ENCODE measurements at places on chromosomes 3 and 15. TPM values are rescaled to one million over a fixed set of nuclear protein-coding genes. Genes with fewer than 3 reads are reported as not detected.
A peak's percentile ranks its signal among the peaks of the same experiment; 100 is the strongest.

ALDH1L1 gene
- total RNA-seq: not detected

DNA sequence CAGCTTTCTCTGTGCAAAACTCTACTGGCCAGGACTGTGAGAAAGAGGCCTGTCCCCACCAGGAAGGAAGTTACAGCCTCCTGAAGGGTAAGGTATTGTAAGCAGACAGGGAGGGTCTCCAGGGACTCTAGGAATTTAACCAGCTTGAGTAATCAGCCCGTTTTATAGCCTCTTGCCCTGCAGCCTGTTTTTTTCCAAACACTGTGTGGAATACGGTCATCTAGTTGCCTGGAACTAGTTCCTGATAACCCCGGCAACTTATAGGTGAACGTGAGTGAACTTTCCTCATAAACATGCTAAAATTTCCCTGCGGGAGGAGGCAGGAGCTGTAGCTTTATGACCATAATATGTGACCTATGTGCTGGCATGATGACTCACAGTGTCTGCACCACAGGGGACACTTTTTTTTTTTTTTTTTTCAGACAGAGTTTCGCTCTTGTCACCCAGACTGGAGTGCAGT lies 60.1 kb upstream of the DAZL start:
- H3K36me3 ChIP-seq: no peaks in the 10 kb centered on the region
- H3K27me3 ChIP-seq: no peaks in the 10 kb centered on the region
- H3K4me1 ChIP-seq: peaks cover 5% of the 10 kb centered on the region
- H3K27ac ChIP-seq: no peak overlapping the region
- H3K4me3 ChIP-seq: no peak overlapping the region

AGBL1 gene
- total RNA-seq: not detected

DNA sequence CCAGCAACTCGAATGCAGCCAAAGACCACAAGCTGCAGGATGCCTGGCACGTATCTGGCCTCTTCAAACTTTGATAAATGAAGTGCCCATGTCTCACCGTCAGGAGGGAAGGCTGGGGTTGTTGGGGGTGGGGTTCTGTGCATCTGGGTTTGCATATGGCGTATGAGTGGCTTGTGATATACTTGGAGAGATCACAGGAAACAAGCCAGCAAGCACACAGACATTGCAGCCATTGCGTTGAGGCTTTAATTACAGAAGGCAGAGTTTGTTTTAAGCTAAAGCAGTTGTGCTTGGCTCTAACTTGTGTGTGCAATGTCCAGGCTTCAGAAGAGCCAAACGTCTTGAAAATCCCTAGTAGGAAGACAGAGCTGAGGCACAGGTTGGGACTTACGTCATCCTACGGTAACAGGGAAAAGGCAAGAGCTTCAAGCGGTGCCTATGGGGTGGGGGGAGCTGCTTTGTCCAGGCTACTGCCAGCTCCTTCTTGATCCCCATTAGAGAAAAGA lies 109.2 kb downstream of the ASB7 start:
- peaks cover 19% of the 10 kb centered on the region for H3K4me1 ChIP-seq
- no peak overlapping the region for H3K27ac ChIP-seq
- no peaks in the 10 kb centered on the region for H3K36me3 ChIP-seq
- no peak for DNase-seq
- no peaks in the 10 kb centered on the region for H3K27me3 ChIP-seq

NME9 gene
- not detected for total RNA-seq

DNA sequence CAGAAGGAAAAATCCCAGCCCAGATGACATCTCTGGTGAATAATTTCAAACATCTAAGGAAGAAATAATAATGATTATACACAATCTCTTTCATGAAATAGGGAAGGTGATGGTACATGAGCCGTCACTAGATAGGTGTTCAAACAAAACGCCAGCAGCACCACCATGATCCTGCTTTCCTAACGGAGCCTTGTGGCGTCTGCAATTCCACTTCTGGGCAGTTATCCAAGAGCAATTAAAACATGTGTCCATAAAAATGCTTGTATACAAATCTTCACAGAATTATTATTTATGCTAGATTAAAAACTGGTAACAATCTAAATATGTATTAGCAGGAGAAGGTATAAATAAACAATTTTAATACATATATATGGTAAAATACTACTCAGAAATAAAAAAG lies 33.7 kb downstream of the RTP4 start:
- no peak overlapping the region for H3K27ac ChIP-seq
- DNase-seq: no peak
- H3K4me1 ChIP-seq: peaks cover 11% of the 10 kb centered on the region
- no peak overlapping the region for H3K4me3 ChIP-seq
- no peaks in the 10 kb centered on the region for H3K36me3 ChIP-seq

DISP2 gene
- total RNA-seq: 0.13 TPM

GRCh38 chr3:108067768-108068167 lies 23.1 kb downstream of the CD47 start:
- no peaks in the 10 kb centered on the region for H3K27me3 ChIP-seq
- DNase-seq: no peak
- H3K4me1 ChIP-seq: no peaks in the 10 kb centered on the region
- no peak overlapping the region for H3K27ac ChIP-seq
- H3K4me3 ChIP-seq: no peak overlapping the region

DNA sequence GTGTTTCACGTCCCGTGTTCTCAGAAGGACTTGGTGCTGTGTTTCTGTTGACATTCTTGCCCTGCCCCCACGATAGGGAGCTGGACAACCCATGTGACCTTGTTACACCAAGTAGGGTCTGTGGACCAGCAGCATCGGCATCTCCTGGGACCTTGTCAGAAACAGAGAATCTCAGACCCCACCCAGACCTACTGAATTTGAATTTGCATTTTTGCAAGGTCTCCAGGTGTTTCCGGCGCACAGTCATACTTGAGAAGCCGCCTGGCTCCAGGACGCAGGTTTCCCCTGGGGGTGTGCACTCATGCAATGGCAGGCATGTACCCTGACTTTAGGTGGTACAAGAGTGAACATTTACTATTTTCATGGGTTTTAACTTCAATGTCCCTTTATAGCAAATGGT lies 117.9 kb downstream of the TLE3 start:
- H3K27ac ChIP-seq: no peak overlapping the region
- no peak for DNase-seq
- H3K4me3 ChIP-seq: no peak overlapping the region
- no peaks in the 10 kb centered on the region for H3K36me3 ChIP-seq

- no peaks in the 10 kb centered on the region for H3K27me3 ChIP-seq
- no peaks in the 10 kb centered on the region for H3K4me1 ChIP-seq
- H3K36me3 ChIP-seq: no peaks in the 10 kb centered on the region
- DNase-seq: no peak
- H3K27ac ChIP-seq: no peak overlapping the region
Measured at GRCh38 chr3:59680919-59681318, 631.1 kb upstream of the CFAP20DC start.

DNA sequence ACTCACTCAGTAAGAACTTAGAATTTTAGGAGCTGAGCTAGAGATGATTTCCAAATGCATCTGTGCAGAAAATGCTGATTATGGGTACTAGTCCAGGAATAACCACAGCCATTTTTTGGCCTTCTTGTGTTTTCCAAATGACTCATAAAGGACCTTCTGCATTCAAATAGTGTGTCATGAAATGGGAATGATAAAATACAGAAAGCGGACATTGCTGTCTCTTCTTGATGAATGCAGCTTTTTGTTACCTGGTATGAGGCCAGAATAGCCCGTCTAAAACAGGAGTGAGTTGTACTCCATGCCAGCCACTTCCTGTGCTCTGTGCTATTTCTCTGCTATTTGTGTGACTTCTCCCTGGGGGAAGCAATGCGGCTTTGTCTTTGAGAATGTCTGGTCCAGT lies 20.5 kb upstream of the FRMD5 start:
- H3K4me1 ChIP-seq: peaks cover 9% of the 10 kb centered on the region
- H3K4me3 ChIP-seq: no peak overlapping the region
- DNase-seq: peak; percentile 96
- peak overlapping the region; percentile 29 for H3K27ac ChIP-seq
- H3K36me3 ChIP-seq: no peaks in the 10 kb centered on the region

CCDC66 gene
- 8.2 TPM for total RNA-seq

DNA sequence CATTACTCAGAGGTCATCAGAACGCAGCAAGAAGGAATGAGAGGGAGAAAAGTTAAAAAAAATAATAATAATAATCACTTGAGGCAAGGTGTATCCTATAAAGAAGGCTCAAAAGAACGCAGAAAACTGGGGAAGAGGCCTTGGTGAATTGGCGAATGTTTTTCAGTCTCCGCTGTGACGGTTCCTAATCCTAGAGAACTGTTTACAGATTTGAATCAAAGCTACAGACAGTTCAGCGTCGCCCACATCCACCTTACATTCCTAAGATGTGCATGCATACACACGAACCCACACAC lies 634 bp downstream of the ZMAT3 start:
- H3K27me3 ChIP-seq: no peaks in the 10 kb centered on the region
- no peak for DNase-seq
- peak overlapping the region; percentile 84 for H3K27ac ChIP-seq
- H3K4me3 ChIP-seq: peak overlapping the region; percentile 85

LMOD3 gene
- not detected for total RNA-seq

AHSG gene
- total RNA-seq: not detected

DNA sequence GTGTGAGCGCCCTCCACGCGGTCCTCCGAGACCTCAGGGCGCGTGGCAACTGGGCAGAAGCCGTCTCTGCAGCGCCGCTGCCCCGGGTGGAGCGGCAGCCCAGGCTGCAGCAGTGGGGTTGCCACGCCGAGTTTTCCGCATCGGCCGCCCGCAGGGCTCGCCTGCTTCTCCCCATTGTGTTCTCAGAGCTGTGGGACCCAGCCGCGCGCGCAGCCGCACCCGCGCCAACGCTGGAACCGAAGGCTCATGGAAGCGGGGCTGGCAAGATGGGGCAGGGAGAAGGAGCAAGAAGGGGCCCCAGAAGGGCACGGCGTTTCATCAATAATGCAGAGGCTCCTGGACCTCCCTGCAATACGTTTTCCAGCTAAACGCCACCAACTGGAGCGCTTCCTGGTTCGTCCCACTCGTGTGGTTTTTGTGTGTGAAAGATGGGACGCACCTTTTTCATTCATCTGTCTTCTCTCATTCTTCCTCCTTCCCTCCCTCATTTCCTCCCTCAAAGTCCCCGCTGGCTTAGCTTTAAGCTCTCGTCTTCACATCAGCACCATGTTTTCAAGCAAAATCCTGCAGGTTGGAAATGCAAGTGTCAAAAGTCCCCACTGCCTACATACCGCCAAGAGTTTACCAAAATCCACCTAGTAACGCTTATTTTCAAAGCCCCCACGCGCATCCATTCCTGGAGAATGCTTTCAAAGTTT lies 1.2 kb downstream of the ROBO1 start:
- H3K36me3 ChIP-seq: no peaks in the 10 kb centered on the region
- no peak overlapping the region for H3K4me3 ChIP-seq
- peaks cover 9% of the 10 kb centered on the region for H3K27me3 ChIP-seq
- no peak overlapping the region for H3K27ac ChIP-seq

DNA sequence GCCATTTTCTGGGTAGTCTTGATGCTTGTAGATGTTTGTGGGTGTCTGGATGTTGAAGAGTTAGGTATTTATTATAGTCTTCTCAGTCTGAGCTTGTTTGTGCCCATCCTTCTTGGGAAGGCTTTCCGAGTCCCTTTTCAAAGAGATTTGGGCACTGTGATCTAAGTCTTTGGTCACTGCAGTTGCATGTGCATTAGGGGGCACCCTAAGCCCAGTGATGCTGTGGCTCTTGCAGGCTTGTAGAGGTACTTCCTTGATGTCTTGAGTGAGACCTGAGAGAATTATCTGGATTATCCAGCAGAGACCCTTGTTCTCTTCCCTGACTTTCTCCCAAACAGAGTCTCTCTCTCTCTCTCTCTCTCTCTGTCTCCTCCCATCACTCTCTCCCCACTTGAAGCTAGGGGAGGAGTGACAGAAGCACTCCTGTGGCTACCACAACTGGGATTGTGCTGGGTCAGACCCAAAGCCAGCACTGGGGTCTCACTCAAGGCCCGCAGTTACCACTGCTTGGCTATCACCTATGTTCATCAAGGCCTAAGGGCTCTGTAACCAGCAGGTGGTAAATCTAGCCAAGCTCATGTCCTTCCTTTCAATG lies 68.5 kb downstream of the TMCO5A start:
- DNase-seq: peak; percentile 80
- no peak overlapping the region for H3K27ac ChIP-seq
- H3K4me3 ChIP-seq: no peak overlapping the region
- no peaks in the 10 kb centered on the region for H3K27me3 ChIP-seq
